ENCODE measurements at places on chromosomes 6 and 20. TPM values are rescaled to one million over a fixed set of nuclear protein-coding genes. Genes with fewer than 3 reads are reported as not detected.
A peak's percentile ranks its signal among the peaks of the same experiment; 100 is the strongest.

- DNase-seq, result no peak
Observed at GRCh38 chr6:56677559-56677958, 34.9 kb upstream of the DST start.

RGS17 gene
- 2.4 TPM for total RNA-seq

TEAD3 gene
- total RNA-seq, result 1.1 TPM

- no peak for DNase-seq
Observed at GRCh38 chr6:126102358-126102757, 116.0 kb downstream of the TRMT11 start.

DNA sequence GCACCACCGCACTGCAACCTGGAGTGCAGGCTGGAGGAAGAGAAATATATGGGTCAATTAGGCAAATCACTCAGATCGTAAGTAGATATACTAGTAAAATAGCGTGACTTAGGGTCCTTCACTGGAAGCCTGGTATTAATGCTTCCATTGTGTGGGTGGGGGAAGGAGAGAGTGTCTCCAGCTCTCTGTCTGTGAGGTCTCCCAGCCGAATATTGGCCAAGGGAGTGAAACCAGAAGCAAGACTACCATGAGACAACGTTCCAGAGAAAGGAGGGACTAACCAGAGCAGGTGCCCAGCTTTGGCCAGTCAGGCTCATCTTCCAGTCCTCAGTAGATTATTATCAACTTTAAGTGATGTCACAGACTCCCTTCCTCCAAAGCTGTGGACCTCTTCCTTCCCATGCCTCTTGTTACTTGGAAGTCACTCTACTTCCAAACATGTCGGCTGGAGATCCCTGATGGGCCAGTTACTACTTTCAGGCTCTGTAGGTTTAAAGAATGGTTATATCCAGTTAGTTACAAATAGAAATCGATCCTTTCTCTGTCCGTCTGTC lies 28.8 kb downstream of the MTHFD1L start:
- DNase-seq, result no peak

GRCh38 chr6:148251891-148252290 lies 90.7 kb upstream of the SASH1 start:
- no peak for DNase-seq

- DNase-seq, result no peak
Observed at GRCh38 chr20:59349277-59349676, 48.9 kb downstream of the EDN3 start.

DNA sequence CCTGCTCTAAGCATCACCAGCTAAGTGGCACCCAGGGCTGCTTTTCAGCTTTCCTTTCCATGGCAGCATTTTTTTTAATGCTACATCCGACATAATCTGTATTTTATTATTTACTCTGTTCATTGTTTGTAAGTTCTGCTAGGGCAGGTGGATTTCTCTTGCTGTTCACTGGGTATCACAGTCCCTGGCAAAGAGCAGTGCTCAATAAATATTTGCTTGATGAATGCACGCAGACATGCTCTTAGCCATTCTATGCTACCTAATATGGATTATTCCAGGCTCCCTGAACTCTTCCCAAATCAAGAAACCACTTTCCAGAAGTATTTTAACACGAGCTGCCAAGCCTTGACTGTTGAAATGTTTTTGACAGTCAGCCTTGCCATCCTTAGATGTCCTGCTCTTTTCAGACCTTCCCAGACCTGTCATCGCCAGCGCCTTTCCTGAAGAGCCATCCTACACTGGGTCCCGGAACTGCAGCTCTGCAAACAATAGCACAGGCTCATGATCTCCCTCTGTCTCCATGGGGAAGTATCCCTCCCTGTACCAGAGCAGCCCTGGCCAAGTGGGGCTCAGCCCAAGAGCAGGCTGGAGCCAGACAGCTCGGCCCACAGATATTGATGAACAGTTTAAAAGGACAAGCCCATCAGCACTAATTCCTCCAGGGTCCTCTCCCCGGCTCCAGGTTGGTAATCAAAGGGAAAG lies 136.5 kb upstream of the CDH4 start:
- no peak for DNase-seq

DNA sequence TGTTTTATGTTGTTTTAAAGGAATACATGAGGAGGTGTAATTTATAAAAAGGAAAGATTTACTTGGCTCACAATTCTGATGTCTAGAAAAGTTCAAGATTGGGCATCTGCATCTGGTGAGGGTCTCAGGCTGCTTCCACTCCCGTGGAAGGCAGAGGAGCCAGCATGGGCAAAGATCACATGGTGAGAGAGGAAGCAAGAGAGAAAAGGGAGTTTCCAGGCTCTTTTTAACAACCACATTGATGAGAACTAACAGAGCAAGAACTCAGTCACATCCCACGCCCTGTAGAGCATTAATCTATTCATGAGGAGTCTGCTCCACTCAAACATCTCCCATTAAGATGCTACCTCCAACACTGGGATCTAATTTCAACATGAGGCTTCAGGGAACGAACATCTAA lies 1666.3 kb downstream of the HACE1 start:
- no peak for DNase-seq

IL17A gene
- total RNA-seq, result 0.05 TPM

SPDEF gene
- total RNA-seq, result 0.14 TPM

DNA sequence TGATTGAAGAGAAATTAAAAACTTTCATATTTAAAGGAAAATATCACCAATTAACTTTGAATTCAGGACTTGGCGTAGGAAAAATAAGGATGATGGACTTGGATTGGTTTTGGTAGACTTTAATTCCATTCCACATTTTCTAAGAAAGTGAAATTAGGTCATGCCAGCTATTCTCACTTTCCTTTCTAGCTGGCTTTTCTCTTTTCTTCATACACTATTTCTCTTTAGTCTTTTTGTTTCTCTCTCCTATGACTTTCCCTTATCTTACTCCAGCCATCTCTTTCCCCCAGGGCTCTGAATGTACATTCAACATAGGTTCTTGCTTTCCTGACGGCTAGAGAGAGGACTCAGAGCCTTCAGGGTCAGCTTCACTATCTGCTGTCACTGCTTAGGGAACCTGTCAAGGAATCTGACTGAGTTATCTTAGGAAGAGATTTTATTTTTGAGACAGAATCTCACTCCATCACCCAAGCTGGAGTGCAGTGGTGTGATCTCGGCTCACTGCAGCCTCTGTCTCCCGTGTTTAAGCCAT lies 61.4 kb upstream of the MCM9 start:
- DNase-seq, result no peak

SPATS1 gene
- 0.33 TPM for total RNA-seq

TFAP2D gene
- total RNA-seq, result not detected

DNA sequence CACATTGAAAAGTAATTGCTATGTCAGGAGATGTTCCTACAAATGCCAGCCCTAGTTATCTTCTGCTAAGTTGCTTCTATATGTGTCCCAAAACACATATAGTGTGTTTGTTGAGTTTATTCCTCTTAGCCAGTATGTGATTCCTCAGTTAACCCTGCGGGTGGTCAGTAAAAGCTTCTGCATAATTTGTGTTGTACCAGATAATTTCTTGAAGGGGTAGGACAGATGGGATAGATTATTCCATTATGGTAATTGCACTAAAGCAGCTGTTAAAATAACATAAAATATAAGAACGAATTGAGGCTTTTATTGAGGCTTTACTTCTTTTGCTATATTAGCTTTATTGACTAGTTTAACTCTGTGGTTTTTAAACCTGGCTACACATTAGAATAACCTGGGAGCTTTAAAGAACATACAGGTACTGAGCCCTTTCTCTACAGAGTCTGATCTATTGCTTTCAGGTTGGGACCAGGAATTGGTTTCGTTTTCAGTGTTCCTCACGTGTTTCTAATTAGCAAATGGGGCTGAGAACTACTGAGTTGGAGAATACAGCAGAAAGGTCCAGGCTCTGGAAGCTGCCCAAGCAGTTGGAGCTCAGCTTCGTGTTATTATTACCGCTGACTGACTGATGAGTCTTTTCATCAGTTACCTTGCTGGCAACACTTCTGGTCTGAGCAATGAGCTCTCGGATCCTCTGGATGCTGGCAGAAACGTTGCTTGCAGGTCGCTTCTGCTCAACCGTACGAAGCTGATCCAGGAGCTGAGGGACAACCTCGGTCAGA lies 56.9 kb downstream of the FAM229B start:
- no peak for DNase-seq

DNA sequence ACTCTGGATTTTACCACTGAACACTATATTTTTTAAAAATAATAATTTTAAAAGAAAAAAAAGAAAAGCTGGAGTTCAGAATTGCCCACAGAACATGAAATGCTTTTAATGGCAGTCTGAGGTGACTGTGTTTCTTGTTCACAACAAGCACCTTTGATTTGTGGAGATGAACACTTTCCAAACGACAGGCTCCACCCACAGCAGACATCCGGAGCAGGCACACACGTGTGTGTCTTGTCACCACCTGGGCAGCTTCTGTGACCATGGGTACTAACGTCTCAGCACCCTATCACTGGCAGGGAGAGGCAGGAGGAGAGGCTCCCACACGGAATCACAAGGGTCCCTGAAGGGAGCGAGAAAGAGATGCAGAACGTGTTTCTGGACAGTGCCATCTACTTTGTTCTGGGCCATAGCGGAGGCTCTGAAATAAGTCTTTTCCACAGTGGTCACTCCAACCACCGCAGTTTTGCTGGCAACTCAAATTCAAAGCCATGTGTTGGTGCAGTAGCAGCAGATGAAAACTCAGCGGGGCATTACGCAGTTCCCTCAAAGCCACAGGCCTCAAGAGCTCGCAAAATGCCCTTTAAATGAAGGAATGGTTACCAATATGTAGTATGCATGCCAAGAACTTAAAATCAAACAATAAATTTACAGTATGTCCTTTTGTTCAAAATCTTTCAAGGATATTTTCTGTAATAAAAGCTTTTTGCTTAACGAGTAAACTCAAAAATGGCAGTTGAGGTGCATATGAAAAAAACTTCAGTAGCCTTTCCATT lies 242.2 kb downstream of the FOXC1 start:
- DNase-seq, result peak; percentile 10

SIRT5 gene
- 12.2 TPM for total RNA-seq

SLC13A3 gene
- total RNA-seq, result 1.4 TPM

BMP6 gene
- 0.19 TPM for total RNA-seq

PRPH2 gene
- 0.57 TPM for total RNA-seq

GRCh38 chr6:20853828-20854227 lies 319.6 kb downstream of the CDKAL1 start:
- DNase-seq, result no peak

TMC2 gene
- total RNA-seq, result not detected

SLC22A23 gene
- total RNA-seq, result 7.0 TPM

Data from thymus (tissue), 14 donors.